D721Med (cell line): ENCODE measurements at places on chromosomes 2 and 18.

DNA sequence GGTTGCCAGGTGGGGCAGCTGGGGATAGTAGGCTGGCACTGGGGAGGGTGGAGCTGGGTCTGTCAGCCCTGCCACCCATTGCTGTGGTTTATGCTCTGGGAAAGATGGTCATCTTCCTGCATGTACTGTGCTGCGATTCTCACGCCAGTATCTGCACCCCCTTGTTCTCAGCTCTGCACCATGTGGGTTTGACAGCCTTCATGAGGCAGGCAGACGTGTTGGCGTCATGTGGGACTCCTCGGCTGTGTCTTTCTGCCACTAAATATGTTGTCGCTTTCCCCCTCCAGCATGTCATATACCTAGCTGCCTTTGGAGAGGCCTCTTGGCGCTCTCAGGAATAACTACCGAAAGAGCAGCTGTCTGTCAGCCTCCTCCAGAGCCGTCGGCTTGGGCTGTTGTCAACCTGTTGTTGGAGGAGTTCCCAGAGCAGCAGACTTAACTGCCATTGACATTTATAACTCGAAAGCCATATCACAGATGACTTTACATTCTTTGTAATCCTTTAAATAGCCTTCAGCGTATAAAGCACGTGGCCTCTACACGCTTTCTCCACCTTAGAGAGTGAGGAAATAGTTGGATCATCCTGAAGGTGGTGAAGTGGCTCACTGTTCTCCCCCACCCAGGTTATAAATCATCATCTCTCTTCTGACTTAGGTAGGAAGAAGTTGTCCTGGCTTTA lies 80.4 kb upstream of the MGAT5 start:
- DNase-seq = no peak

- DNase-seq = no peak
Observed at GRCh38 chr2:189369566-189369965, 71.7 kb upstream of the WDR75 start.

DNA sequence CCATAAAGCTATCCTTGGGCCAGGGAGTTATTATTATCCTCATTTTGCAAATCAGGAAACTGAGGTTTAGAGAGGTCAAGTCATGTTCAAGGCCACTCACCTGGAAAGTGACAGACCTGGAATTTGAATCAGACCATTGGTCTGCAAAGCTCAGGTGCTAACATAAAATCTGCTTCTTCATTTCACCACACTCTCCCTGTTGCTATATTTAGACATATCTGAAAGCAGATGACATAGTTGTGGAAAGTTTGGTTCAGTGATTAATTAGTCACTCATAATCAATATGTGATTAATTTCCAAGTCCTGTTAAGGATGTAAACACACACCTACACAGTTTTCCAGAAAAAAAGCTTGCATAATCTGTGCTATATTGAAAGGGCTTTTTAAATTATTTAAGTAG lies 57.4 kb downstream of the LINC00305 start:
- DNase-seq = no peak

DNA sequence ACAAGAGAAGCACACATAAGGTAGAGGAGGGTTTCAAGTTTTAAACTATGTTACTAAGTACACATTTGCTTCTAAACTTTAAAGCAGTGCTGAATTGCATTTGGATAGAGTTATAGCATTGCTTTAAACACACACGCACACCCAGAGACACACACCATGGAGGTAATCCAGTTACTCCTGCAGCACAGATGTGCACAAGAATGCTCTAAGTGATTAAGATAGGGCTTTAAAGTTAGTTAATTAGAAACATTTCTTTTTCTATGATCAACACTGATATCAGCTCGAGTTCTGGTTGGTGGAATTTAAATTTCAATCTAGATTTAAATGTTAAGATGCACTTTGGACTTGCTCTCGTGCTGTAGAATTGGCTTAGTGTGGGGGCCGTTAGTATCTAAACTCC lies 492.3 kb downstream of the ZEB2 start:
- DNase-seq = no peak

DNA sequence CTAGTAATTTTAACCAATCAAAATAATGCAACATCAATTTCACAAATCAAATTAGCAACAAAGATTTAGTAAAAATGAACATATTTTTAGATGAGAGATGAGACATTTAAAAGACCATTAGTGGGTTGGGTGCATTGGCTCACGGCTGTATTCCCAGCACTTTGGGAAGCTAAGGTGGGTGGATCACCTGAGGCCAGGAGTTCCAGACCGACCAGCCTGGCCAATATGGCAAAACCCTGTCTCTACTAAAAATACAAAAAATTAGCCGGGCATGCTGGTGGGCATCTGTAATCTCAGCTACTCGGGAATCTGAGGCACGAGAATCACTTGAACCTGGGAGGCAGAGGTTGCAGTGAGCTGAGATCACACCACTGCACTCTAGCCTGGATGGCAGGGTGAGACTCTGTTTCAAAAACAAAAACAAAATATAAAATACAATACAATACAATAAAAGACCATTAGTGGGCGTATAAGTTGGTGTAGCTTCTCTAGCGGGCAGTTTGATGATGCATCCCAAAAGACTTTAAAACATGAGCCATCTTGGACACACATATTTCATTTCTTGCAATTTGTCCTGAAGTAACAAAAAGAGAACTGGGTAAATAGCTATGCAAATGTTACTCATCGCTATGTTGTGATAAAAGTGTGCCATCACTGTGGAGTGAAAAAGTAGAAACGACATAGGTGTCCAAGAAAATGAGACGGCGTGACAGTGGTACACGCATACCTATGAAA lies 101.8 kb downstream of the COL6A3 start:
- no peak for DNase-seq

- DNase-seq = no peak
Observed at GRCh38 chr18:10504723-10505122, 21.1 kb upstream of the NAPG start.

GRCh38 chr2:239792405-239793084 lies 232.6 kb downstream of the NDUFA10 start:
- DNase-seq = no peak

- DNase-seq = no peak
Observed at GRCh38 chr2:233092432-233093165, 32.5 kb downstream of the INPP5D start.

GRCh38 chr2:233011702-233012131 lies 1.3 kb downstream of the NGEF start:
- DNase-seq = no peak

- no peak for DNase-seq
Observed at GRCh38 chr2:54586494-54586893, 130.4 kb downstream of the SPTBN1 start.

GRCh38 chr2:109174214-109174613 lies 45.2 kb downstream of the SH3RF3 start:
- no peak for DNase-seq

DNA sequence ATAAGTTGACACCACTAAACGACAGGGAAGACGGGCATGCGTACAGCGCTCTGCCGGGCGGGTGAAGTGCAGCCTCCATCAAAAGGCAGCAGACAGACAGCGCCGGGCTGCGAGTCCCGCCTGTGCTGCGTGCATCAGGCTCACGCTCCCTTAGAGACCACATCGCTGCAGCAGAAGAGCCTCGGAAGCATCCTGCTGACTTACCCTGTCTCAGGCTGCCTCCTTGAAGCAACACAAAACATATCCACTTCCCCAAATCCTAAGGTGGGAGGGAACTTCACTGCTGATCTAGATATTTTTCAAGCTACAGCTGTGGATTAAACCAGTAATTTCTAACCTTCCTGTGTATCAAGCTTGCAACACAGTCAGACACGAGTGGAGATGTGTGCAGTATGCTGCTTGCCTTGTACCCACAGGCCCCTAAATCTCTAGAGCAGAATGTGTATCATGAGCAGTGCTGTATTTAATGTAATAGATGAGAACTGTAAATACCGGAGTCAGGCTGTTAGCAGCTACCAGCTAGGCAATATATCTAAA lies 6.4 kb downstream of the MYT1L start:
- DNase-seq = no peak

DNA sequence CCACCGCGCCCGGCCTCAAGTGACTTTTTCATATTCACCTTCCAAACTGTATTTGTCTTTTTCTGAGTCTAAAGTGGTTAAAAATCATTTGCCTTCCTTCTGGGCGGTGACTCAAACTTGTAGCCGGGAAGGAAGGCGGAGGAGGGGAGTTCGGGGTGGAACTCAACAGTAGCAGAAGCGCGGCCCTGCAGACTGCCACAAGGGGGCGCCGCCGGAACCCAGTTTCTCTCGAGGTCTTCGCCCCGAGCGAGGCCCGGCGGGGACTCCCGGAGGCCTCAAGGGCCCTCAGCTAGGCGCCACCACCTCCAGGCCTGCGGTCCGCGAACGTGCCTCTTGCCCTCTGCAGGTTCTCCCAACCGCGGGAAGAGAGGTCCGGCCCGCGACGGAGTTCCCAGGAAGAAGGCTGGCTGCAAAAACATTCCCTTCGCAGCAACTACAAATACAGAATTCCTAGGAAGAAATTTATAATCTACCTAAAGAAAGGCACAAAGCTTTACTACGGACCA lies 16.8 kb upstream of the ITM2C start:
- peak; percentile 63 for DNase-seq

DNA sequence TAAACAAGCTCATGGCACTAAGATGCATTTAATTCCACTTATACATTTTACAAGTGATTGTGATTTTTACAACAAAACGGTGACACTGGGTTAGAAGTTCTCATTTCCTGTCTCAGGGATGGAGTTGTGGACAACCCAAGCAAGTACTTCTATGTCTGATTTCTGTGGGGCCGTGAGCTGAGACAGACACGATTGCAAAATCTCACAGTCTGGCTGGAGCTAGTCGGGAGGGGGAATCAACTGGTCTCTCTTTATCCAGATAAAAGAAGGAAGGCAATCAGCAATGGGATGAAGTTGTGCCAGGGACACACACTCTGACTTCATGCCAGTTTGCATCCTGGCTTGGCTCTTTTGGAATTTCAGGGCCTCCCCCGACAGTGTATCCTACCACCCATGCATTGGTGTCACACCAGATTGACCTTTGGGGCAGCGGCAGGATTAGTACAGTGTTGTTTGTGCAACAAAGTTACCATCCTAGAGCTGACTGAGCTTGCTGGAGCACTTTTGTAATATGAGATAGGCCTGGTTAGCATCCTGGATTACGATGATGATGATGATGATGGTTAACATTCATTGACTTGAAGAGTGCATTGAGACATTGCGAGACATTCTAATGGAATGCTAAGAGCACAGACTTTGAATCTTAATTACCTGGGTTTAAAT lies 98.8 kb downstream of the CTAGE1 start:
- no peak for DNase-seq

DNA sequence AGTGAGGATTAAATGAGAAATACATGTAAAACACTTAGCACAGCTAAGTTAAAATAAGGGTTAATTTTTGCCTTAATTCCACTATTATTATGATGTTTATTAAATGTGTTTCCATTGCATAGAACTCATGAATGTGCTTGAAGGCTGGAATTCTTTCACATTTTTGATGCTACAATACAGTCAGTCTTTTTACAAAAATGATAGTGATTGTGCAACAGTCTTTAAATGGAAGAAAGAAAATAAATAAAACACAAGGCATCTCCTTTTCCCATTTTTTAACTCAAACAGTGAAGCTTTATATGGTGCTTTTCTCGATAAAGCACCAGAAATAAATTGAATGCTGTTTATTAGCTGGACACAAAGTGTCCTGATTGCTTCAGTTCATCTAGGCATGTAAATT lies 123.9 kb downstream of the MAP2 start:
- DNase-seq = no peak
